ENCODE measurements at places on chromosomes 3 and 15.

DNA sequence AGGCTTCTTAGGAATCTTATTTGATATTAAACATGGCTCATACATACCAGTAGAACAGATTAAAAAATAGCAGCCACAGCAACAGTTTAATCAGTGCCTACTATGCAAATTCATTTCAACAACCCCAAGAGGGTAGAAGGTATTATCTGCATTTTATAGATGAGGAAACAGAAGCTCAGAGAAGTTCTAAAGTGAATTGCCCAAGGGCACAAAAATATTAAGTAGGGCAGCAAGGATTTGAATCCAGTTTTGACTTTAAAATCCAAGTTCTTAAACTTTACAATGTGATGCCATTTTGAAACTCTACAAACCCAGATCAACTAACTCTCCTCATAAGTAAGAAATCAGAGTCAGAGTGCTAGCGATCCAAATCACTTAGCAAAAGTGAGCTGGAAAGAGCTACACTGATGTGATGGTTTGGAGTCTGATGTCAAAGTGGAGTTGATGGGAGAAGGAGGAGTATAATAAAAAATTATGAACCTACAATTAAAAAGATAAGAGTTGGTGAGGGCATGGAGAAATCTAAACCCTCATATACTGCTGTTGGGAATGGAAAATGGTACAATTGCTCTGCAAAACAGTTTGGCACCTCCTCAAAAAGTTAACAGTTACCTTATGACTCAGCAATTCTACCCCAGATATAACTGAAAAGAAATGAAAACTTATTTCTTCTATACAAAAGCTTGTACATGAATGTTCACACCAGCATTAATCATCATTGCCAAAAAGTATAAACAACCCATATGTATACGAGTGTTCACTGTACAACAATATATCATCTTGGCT, 51.0 kb upstream of the PLXND1 start:
- DNase-seq: no peak

DNA sequence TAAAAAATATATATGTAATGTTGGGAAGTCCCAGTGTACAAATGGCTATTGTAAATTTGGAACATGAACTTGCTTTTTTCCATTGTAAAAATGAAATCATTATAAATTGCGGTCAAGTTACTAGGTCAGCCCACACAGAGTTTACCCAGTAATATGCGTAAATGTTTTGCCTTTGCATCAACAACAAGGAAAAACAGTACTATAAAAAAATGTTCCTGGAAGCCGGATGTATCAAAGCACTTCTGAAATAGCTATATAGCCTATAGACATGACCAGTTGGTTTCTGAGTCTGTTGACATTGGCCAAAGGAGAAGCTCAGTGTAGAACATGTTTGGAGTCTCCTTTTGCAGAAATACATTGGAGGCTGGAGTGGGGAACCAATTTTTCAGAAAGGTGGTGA, 23.2 kb downstream of the CTNNB1 start:
- no peak for DNase-seq

GRCh38 chr3:132966374-132966773, 71.8 kb upstream of the TMEM108 start:
- DNase-seq: no peak

DNA sequence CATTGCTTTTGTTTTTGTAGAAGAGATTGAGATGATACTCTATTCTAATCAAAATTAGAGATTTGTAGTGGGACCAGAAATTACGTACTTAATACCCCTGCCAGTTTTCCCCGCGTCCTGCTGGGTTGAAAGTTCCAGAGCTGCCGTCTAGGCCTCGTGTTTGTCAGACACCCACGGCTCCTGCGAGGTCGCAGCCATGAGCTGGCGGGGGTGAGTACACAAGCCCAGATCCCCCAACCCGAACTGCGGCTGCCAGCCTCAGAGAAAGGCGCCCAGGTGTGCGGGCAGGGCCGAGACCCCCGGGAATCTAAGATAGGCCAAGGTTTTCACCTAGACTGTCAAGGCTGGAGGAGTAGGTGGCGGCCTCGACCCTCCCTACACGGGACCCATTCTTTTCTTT, 26.3 kb downstream of the GPR160 start:
- DNase-seq: no peak
